ENCODE measurements at places on chromosomes 12 and 14. TPM values are rescaled to one million over a fixed set of nuclear protein-coding genes. Genes with fewer than 3 reads are reported as not detected.

DNA sequence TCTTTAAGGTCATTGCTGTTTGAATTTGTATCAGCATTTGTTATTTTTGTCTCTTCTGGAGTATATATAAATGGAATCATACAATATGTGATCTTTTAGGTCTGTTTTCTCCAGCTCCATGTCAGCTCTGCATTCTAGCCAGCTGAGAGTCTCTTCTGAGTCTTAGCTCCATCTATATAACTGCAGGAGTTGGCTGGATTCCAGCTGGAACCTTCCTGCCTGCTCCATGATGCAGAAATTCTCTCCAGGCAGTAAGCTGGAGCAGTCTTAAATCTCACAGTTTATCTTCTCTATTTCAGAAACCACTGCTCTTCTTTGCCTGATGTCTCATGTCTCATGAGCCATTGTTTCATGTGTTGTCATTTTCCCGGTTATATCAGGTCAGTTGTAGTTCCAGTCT lies 827.6 kb downstream of the NRXN3 start:
- no peak for DNase-seq
- no peak overlapping the region for H3K27ac ChIP-seq
- no peak overlapping the region for H3K4me3 ChIP-seq
- H3K36me3 ChIP-seq = no peaks in the 10 kb centered on the region
- H3K27me3 ChIP-seq = no peaks in the 10 kb centered on the region

MYH6 gene
- not detected for total RNA-seq

- no peak for DNase-seq
- no peaks in the 10 kb centered on the region for H3K27me3 ChIP-seq
- H3K27ac ChIP-seq = no peak overlapping the region
- no peaks in the 10 kb centered on the region for H3K4me1 ChIP-seq
Measured at GRCh38 chr12:122452701-122453285, 30.3 kb upstream of the CLIP1 start.

GRCh38 chr14:20436363-20436755 lies 393 bp upstream of the KLHL33 start:
- H3K27ac ChIP-seq = no peak overlapping the region
- H3K36me3 ChIP-seq = no peaks in the 10 kb centered on the region
- H3K4me1 ChIP-seq = no peaks in the 10 kb centered on the region

Data from breast epithelium (tissue), 4 donors.